NCI-H1694 treated with DMSO at 0.1 percent for 48 hours (cell line): ENCODE measurements at places on chromosomes 5 and 9.
A peak's percentile ranks its signal among the peaks of the same experiment; 100 is the strongest.

GRCh38 chr9:8494571-8494970 lies 695.0 kb upstream of the DMAC1 start:
- no peak for DNase-seq

DNA sequence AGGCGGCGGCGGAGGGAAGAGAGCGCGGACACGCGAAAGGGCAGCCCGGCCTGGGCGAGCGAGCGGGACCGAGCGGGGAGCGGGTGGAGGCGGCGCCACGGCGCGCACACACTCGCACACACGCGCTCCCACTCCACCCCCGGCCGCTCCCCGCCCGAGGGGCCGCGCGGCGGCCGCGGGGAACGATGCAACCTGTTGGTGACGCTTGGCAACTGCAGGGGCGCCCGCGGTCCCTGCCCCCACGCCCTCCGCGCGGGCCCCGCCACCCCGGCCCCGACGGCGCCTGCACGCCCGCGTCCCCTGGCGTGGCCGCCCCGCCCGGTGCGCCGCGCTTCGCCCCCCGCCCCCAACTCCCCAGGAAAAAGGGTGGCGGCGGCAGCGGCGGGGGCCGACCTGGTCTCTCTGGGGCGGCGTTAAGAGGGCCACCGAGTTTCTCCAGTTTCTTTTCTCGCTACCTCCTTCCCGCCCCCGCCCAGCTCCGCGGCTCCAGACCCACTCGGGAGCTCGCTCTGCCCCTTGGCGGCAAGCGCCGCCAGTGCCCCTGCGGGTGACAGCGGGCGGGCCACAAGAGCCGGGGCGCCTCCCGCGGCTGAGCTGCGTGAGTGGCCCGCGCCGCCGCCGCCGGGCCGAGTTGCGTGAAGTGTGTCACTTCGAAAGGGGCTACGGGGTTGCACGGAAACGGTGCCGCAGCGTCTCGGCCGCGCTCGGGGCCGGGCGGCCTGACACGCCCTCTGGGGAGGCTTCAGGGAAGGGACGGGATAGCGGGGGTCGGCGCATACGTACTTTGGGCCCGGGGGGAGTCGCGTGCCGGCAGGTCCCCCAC lies at the start of gene NR3C1:
TSS of gene NR3C1 (minus strand) at position 94 of the 823 bp plus-strand sequence. CDS start 2,847 bp downstream, outside the sequence.
- peak; percentile 44 for DNase-seq

GRCh38 chr9:121944711-121945191 lies 148.4 kb downstream of the TTLL11 start:
- DNase-seq: no peak

DNA sequence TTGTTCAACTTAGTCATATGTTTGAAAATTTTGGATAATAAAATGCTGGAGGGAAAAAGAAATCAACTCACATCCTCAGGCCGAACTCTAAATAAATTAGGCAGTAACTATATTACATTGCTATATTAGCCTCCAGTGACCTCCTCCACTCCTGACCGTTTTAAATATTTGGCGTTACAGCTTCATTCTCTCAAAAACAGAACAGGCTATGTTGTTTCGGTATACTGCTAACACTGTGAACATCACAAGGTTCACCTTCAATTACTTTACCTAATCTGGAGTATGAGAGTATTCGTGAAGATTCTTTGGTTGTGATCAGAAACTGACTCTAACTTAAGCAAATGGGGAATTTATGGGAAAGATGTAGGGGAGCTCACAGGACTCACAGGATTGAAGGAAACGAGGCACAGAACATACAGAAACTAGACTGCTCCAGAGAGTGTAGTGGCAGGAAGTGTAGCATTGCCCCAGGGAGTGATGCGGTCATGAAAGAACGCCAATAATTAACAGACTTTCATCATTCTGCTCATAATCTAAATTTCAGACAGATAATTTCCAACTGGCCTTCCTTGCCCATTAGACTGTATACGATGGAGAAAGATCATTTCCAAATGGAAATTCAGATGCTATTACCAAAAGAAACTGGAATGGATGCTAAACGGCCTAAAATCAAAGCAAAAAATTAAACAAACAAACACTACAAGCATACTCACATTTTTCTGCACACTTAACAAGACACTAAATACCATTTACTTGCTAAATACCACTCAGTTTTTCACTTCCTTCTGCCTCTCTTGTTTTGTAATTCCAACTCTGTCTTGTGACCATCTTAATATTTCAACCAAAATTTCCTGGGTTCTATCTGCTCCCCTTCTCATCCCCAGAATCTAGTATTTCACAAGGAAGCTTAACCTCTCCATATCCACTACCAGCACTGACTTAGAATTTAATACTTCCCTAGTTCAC lies 110.1 kb upstream of the LPAR1 start:
- DNase-seq: no peak
